ENCODE measurements at places on chromosomes 12 and 14.

DNA sequence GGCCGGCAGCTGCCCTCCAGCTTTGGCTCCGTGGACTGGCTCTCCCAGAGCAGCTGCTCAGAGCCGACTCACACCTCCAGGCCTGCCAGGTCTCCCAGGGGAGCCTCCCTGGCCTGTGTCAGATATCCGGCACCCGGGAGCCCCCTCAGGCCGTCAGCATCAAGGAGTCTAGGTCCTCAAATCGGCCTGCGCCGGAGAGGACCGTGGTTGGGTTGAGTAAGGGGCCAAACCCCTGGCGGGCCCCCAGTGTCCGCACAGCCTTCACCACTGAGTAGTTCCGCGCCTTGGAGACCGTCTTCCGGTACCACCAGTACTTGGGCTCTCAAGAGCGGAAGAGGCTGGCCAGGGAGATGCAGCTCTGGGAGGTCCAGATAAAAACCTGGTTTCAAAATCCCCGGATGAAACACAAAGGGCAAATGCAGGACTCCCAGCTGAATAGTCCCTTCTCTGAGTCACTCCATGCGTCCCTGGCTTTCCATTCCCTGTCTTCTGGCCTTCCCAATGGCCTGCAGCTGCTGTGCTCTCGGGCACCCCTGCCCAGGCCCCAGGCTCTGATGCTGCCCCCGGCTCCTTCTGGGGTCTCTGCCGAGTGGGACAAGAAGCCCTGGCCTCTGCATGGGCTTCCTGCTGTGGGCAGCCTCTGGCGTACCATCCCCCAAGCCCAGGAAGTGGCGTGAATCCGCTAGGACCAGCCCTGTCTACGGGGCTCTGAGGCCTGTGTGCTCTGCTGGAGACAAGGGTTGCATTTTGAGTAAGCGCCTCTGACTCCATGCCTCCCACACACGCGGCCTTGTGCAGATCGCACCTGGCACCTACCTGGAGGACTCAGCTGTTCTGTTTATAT lies 245.1 kb upstream of the ATXN7L3B start:
- no peak for DNase-seq

DNA sequence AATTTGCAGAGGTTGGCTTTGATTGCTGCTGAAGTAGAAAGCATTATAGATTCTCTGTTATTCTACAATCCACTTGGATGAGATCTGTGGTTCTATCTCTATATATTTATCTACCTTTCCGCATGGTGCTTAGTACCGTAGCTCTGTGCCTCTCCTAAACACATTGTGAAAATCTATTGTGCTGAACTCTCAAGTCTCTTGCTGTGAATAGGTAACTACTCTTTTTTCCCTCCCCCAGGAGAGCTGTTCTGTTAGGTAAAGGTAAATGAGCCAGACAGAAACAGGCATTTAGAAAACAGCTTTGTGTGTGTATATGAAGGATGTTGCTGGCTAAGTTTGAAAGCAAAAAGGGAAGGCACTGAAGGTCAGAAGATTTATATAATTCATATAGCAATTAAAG lies 112.6 kb downstream of the BRMS1L start:
- DNase-seq, result no peak

- no peak for DNase-seq
These were observed 26.1 kb downstream of the KRT8 start for GRCh38 chr12:52878507-52879393.

DNA sequence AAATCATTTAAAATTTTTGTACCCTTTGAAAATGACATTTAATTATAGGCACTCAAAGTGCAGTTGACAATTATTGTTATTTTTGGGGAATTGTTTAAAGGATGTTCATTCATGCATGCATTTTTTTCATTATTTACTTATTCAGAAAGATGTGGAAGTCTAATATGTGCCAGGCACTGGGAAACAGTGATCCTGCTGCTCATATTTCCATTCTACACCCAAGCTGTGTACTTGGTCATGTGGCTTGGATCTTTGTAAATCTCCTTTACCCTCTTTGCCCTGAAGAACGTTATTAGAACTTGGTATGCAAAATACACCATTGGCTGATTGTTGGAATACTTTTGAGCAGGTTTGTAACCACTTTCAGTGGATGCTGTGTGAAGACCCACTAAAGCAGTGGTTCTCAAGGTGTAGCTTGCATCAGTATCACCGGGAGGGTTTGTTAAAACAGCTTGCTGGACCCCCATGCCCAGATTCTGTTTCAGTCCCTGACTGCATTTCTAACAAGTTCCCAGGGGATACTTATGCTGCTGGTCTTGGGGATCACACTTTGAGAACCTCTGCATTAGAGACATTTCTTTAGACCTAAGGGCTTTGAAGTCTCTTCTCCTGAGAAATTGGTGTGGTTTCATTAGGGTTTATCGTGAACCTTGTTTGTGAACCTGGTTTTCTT lies 47.5 kb downstream of the PRKCH start:
- DNase-seq, result no peak

DNA sequence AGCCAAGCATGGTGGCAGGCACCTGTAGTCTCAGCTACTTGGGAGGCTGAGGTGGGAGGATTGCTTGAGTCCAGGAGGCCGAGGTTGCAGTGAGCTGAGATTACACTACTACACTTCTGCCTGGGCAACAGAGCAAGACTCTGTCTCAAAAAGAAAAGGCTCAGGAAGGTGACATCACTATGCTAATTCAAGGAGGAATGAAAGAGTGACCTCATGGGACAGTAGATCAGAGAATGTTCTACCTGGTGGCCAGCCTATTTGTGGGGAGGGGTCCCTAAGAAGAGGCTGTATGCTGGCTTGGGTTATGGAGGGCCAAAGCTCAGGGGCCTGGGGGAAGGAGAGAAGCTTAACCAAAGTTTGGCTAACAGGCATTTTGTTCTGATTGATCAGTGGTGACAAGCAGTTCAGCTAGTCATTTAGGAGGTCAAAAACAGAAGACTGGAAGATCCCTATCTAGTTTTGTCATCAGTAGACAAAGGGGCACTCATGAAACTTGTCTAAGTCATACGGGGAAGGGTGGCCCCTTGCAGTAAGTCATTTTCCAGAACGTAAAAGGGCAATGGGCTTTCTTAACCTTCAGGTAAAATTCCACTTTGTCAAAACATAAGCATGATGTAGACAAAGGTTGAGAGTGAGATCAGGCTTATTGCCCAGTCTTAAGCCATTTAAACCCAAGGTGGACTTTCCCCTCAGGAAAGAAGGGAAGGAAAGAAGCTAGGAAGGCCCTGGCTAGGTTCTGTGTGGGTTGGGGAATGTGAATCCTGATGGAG lies 60.8 kb upstream of the EEA1 start:
- DNase-seq, result no peak

- no peak for DNase-seq
These were observed 55.4 kb downstream of the SAMD4A start for GRCh38 chr14:54622192-54622958.

GRCh38 chr12:99372257-99372920 lies 275.2 kb upstream of the GARIN6 start:
- DNase-seq, result no peak

DNA sequence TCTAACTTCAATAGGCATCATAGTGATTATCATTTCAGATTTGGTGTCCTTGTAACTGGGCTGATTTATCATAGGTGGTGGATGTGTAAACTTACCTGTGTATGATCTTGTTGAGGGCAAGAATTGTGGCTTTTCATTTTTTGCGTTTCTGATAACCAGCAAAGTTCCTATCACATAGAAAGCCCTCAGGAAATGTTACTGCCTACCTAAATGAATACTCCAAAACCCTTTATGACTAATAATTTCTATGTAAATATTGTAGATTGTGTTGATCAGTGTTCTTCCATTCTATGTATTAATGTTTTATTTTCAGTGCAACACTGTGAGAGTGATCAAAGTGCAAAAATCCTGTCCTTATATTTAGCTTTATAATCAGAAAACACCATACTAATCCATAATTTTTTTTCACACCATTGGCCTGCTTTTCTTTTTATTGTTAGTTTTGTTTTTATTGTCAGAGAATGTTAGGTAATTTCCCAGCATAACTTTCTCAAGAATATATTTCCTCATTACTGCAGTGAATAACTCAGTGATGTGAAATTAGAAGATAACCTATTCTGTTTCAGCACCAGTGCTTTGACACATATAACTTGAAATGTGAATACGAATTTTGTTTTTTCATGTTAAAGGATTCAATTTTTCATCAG lies 94.1 kb downstream of the GPHN start:
- no peak for DNase-seq

DNA sequence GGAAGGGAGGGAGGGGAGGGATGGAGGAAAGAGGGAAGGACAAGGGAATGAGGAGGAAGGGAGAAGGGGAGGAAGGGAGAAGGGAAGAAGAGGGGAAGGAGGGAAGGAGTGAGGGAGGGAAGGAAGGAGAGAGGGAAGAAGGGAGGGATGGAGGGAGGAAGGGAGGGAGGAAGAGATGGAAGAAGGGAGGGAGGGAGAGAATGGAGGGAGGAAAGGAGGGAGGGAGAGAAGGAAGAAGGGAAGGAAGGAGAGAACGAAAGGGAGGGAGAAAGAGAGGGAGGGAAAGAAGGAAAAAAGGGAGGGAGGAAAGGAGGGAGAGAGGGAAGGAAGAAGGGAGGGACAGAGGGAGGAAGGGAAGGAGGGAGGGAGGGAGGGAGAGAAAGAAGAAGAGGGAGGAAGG lies 49.5 kb downstream of the RIMBP2 start:
- no peak for DNase-seq

- no peak for DNase-seq
These were observed 139.8 kb downstream of the TSPAN9 start for GRCh38 chr12:3216726-3217682.

DNA sequence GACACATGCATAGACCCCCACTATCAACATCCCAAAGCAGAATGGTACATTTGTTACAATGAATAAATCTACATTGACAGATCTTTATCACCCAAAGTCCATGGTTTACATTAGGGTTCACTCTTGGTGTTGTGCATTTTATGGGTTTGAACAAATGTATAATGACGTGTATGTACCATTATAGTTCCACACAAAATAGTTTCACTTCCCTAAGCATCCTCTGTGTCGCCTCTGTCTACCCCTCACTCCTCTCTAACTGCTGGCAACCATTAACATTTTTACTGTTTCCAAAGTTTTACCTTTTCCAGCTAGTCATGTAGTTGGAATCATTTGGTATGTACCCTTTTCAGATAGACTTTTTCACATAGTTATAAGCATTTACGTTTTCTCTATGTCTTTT lies 69.5 kb upstream of the LMO3 start:
- DNase-seq, result no peak

DNA sequence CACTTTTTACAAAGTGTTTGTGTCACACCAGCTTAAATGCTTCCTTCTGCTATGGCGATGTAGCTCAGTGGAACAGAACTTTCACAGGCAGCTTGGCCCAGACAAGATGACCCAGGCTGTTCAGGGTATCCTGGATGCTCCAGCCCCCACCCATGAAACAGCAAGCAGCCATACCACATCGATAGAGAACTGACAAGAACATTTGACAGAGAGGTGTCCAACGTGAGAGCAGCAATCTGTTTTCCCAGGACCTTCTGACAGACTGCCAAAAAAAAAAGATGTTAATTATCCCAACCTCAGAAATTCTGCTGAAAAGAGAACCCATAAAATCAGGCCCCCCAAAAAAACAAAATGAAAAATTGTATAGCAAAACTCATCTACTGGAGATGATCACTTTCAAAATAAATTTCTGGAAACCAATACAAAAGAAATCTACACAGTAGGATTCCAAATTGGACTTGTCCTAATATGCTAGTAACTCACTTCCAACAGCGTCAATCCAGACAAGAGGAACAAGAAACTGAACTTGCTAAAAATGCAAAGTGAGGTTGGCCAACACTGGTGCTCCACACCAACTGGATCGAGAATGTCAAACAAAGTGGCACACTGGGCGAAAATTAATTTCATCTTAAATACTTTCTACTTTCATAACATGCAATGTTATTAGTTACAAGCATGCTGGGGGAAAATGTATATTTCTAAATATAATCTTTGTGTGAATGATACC lies 118.8 kb downstream of the DPF3 start:
- no peak for DNase-seq

DNA sequence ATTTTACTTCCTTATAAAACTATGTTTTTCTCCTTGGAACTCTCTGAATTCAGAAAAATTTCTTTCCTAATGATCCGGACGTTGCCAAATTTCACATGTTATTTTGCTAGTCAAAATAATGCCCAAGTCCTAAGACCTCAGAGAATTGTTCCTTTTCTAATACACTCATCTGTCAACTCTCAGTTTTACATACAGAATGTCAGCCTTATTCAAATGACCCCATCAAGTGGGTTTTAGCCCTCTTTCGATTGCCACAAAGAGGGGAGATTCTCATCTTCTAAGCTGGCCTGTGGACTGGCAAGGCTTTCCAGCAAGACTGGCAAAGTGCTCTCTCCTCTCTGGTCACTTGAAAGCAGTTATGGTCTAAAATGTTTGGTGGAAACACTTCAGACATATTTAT lies 99.3 kb upstream of the GPHB5 start:
- no peak for DNase-seq

- DNase-seq, result no peak
These were observed 170.5 kb upstream of the RBM19 start for GRCh38 chr12:114136631-114137030.

- no peak for DNase-seq
These were observed 16.6 kb downstream of the ADGRD1 start for GRCh38 chr12:130970165-130970907.

- DNase-seq, result no peak
These were observed 836.1 kb downstream of the VRK1 start for GRCh38 chr14:97633131-97633738.

- no peak for DNase-seq
These were observed 863.2 kb downstream of the LRFN5 start for GRCh38 chr14:42469637-42470426.

GRCh38 chr14:49982501-49982951 lies 89.6 kb downstream of the ARF6 start:
- DNase-seq, result no peak

DNA sequence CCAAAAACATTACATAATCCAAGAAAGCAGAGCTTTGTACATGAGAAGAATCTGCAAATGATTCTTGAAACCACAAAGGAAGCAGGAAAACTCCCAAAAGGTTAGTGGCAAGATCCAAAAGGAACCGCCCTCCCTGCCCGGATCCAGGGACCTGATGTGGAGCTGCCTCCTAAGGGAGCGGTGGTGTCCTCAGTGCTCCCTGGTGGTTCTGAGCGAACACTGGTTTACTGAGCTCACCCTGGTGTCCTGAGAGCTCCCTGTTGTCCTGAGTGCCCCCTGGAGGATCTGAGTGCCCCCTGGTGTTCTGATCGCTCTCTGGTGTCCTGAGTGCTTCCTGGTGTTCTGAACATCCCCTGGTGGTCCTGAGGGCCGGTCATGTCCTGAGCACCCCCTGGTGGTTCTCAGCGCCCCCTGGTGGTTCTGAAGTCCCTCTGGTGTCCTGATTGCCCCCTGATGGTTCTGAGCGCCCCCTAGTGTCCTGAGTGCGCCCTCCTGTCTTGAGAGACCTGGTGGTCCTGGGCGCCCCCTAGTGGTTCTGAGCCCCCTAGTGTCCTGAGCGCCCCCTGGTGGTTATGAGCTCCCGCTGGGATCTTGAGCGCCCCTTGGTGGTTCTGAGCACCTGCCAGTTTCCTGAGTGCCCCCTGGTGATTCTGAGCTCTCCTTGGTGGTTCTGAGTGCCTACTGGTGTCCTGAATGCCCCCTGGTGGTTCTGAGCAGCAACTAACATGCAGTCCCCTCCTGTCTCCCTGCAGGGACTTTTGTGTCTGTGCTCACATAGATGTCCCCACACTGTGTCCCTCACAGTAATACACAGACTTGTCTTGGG lies 891.1 kb downstream of the TMEM121 start:
- peak; percentile 62 for DNase-seq

Data from stimulated activated CD8-positive, alpha-beta memory T cell treated with anti-CD3 and anti-CD28 coated beads, Interleukin-15, amount 100 ng/mL, for 4 hours (primary cell).